HepG2 (cell line): ENCODE measurements at places on chromosomes 2 and 18. TPM values are rescaled to one million over a fixed set of nuclear protein-coding genes. Genes with fewer than 3 reads are reported as not detected.

The IL37 gene
- not detected in 2 replicates for total RNA-seq

- DNase-seq: no peak
Observed at GRCh38 chr2:46849721-46850556, 65.7 kb downstream of the MCFD2 start.

The LAMA1 gene
- 0.44 and 0.52 TPM in 2 replicates for total RNA-seq

DNA sequence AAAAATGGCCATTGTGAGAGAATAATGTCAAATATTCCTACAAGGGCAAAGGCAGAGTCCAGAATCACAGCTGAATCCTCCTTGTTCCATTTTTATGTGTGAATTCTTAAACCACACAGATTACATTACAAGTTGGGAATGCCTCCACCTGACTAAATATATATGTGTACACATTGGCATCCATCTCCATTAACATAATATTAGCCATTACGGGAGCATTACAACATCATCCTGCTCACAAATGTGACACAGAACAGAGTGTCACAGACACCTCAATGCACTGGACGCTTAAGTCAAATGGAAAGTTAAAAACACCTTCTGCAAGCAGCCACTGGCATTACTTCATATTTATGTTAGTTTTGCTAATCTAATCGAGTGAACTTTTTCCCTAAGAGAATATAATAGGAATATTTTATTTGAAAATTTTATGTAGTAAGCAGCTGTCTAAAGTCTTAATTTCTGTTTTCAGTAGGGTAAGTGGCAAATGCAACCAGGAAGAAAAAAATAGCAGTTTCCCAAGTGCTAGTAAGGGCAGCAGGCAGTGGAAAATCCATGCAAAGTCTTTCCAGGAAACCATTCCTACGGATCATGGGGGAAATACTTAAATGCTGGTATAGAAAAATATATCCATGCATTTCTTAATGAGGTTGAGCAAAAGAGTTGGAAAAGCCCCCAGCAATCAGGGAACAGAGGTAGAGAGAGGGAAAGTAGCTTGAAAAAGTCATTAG, 255.6 kb downstream of the OSR1 start:
- DNase-seq: no peak

The CPO gene
- not detected in 2 replicates for total RNA-seq

The TIGD1 gene
- total RNA-seq: 4.3 and 9.5 TPM in 2 replicates

GRCh38 chr18:39913672-39914366, 2041.2 kb upstream of the PIK3C3 start:
- no peak for DNase-seq

DNA sequence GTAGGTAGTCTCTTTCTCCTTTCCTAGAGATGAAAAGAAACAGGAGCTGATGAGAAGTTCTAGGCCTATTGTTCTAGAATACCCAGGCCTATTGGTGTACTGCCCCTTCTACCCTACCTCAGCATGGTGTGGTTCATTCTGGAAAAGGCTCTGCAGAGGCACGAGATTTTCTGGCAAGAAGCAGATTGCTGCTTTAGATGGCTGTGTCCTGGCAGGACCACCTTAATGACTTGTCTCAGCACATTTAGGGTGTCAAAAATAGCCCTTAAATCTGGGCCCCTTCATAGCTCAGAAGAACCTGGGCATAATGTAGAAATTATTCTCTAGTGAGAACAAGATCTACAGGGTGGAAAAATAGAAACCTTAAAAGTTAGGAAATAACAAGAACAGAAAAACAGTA, 87.9 kb downstream of the BCL2L11 start:
- DNase-seq: no peak

DNA sequence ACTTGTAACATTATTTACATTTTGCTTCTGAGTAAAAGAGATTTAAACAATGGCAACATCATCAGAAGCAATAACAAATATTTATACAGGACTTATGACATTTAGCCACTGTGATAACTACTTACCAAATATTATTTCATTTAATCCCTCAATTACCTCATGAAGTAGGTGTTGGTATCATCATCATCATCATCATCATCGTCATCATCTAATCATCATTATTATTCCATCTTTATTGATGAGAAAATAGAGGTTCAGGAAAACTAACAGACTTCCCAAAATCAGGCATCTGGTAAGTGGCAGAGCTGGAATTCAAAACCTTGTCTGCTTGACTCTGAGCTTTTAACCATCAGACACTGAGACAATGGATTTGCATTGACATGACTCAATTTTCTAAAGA, 204.4 kb downstream of the NCKAP5 start:
- no peak for DNase-seq

GRCh38 chr18:79518028-79518682, 122.4 kb downstream of the NFATC1 start:
- no peak for DNase-seq

The ZNF512 gene
- total RNA-seq: 31.0 and 38.1 TPM in 2 replicates

GRCh38 chr2:44186810-44187209, 18.1 kb downstream of the PPM1B start:
- DNase-seq: no peak
